IMR-90 (cell line): ENCODE measurements at places on chromosomes 4 and X. TPM values are rescaled to one million over a fixed set of nuclear protein-coding genes. Genes with fewer than 3 reads are reported as not detected.
A peak's percentile ranks its signal among the peaks of the same experiment; 100 is the strongest.

DNA sequence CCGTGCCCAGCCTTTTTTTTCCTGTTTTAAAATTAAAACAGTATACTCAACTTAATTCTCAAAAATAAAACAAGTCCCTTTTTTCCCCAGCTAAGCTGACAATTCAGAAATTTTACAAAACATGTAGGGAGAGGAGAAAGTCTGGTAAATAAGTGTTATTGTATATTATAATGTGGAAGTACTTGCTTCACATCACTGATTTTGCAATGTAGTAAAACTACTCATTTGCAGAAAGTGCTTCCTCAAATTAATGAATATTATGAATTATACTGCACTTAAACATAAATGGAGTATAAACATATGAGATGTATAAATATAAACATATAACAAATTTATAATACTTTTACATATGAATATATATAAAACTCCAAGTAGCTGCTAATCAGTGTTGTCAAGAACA is 11.6 kb upstream of the H2AZ1 start:
- no peak overlapping the region for H3K27ac ChIP-seq
- no peaks in the 10 kb centered on the region for H3K36me3 ChIP-seq

The GPR82 gene
- not detected in 2 replicates for total RNA-seq

DNA sequence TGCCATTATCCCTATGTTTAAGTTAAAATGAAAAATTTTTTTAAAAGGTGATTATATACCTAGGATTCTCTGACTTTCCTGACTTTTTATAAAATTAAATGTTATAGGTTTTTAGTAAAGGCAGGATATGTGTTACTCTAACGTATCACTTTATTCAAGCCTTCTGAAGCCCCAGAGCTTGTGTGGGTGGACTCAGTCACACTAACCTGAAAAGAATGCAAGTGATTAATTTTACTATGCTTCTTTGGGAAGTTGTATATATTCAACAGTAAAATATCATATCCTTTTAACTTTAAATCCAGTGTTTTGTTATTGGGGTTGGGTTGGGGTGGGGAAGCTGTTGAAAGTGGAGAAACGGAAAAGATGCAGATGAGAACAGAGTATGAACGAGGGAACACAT is 22.8 kb downstream of the PDLIM3 start:
- H3K4me1 ChIP-seq, result peaks cover 15% of the 10 kb centered on the region
- peak overlapping the region; percentile 62 for H3K27ac ChIP-seq
- H3K4me3 ChIP-seq, result no peak overlapping the region
- H3K27me3 ChIP-seq, result no peaks in the 10 kb centered on the region
- H3K36me3 ChIP-seq, result peaks cover 2% of the 10 kb centered on the region; the same call in 1 of the 2 replicates

GRCh38 chr4:151439320-151439719 is 30.3 kb downstream of the FHIP1A start:
- no peak overlapping the region for H3K27ac ChIP-seq
- H3K27me3 ChIP-seq, result peaks cover 6% of the 10 kb centered on the region
- DNase-seq, result no peak
- H3K4me3 ChIP-seq, result no peak overlapping the region
- no peaks in the 10 kb centered on the region; the same call in 1 of the 2 replicates for H3K4me1 ChIP-seq

GRCh38 chr4:14138106-14138505 is 510.6 kb upstream of the BOD1L1 start:
- H3K27me3 ChIP-seq, result no peaks in the 10 kb centered on the region
- no peak overlapping the region for H3K27ac ChIP-seq
- no peaks in the 10 kb centered on the region for H3K36me3 ChIP-seq
- H3K4me3 ChIP-seq, result no peak overlapping the region

GRCh38 chrX:74372272-74372671 is 49.0 kb upstream of the SLC16A2 start:
- no peak overlapping the region for H3K27ac ChIP-seq
- H3K36me3 ChIP-seq, result no peaks in the 10 kb centered on the region
- no peak for DNase-seq
- no peak overlapping the region for H3K4me3 ChIP-seq
- peaks cover 14% of the 10 kb centered on the region for H3K27me3 ChIP-seq

- peak overlapping the region; percentile 46; the same call in 1 of the 2 replicates for H3K27ac ChIP-seq
- peaks cover 2% of the 10 kb centered on the region for H3K4me1 ChIP-seq
- no peaks in the 10 kb centered on the region for H3K27me3 ChIP-seq
- DNase-seq, result peak; percentile 97
Measured at GRCh38 chr4:182307746-182308145, 64.5 kb downstream of the TENM3 start.

The TEX13D gene
- total RNA-seq, result not detected in 2 replicates

- no peaks in the 10 kb centered on the region for H3K27me3 ChIP-seq
- no peak overlapping the region for H3K4me3 ChIP-seq
- no peak for DNase-seq
- peaks cover 2% of the 10 kb centered on the region; the same call in 1 of the 2 replicates for H3K36me3 ChIP-seq
- H3K4me1 ChIP-seq, result 0 out of 2 replicates have a peak, but pooled peaks cover 2% of the 10 kb centered on the region
Measured at GRCh38 chr4:79923281-79923680, 149.7 kb downstream of the ANTXR2 start.

DNA sequence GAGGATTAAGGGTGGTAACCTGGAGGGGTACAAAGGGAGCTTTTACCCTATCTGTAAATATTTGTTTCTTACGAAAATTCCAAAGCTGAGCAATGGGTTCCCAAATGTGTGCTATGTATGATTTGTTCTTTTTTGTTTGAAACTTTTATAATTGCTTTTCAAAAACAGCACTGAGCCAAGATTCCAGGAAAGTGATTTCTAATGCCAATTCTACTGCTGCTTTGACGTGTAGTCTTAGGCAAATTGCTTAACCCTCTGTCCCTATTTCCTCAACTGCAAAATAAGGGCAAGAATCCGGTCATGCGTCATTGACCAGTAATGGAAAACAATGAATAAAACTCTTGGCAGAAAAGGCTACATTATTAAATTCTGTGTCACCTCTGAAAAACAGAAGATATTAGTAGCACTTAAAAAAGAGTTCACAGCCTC is 454.7 kb downstream of the IL15 start:
- H3K4me3 ChIP-seq, result no peak overlapping the region
- peak overlapping the region; percentile 87 for H3K27ac ChIP-seq
- DNase-seq, result peak; percentile 97
